ENCODE measurements at places on chromosomes 2 and 18.

- DNase-seq, result no peak
Observed at GRCh38 chr2:69766014-69766413, 24.1 kb downstream of the ANXA4 start.

DNA sequence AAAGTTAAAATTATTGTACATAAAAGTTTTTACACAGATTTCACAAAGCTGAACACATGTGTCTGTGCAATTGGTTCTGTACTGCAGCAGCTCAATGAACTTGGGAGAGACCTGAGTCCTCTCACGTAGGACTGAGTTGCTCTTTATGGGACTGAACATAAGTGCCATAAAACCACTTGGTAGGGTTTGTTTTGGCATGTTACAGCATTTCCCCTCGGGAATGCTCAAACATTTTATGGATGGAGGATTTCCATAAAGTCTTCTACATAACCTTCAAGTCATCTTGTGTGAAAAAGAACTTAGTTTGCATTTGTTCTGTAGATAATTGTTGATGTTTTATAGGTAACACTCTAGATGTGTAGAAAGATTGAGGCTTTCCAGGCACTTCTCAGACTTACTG, 15.9 kb downstream of the LYPD6 start:
- no peak for DNase-seq

DNA sequence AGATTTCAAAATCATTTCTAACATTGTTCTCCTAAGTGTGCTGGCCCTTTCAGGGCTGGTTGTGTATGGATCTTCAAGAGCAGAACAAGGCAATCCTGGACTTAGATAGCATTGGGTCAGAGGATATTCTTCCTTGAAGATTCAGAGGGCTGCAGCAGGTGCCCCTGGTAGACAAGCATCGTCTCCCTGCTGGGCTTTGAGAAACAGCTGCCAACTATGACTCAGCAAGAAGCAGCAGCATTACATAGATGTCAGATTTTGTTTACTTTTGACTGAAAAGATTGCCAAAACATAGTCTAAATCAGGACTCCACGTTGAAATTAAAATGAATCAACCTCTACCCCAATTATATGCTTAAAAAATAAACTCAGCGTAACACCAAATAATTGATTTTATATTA, 618.8 kb downstream of the SOCS6 start:
- DNase-seq, result no peak

GRCh38 chr2:112665113-112665780, 19.5 kb downstream of the SLC20A1 start:
- no peak for DNase-seq

DNA sequence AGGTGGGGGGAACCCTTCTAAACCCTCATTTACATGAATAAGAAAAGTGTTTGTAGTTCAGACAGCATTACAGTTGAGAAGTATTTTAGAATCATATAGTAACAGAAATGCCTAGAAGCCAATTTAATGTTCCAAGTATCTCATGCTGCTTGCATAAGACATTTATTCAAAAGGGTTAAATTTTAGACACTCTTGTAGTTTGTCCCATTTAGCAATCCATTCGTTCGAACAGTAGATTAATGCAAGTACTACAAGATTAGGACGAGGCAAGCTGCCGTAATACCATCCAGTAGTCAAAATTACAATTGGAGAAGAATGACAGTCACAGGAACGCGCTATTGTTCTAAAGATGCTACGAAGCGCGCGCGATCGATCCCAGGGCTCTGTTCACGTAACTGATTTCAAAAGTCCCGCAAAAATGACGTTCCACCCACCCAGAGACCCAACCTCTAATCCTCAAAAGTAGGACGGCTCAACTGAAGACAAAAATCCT, 1.2 kb downstream of the TMEM237 start:
- DNase-seq, result peak; percentile 69

DNA sequence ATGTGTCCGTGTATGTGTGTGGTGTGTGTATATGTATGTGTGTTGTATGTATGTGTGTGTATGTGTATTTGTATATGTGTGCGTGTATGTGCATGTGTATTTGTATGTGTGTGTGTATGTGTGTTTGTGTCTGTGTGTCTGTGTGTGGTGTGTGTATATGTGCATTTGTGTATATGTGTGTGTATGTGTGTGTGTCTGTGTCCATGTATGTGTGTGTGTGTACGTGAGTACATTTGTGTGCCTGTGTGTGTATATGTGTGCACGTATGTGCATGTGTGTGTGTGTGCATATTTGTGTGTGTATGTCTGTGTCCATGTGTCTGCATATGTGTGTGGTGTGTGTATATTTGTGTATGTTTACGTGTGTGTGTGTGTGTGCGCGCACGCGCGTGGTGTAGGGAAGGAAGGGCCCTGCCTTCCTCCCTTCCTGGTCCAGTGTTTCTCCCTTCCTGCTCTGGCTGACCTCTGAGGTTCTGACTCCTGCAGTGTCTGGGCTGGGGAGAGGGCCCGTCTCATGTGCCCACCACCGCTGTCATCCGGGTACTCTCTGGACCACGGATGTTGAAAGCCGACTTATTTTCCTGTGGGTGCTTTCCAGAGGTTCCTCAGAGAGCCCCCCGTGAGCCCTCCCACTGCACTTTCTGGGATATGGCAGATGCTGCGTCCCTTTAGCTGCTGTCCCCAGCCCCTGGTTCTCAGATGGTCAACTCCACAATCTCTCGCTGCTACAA, 209.5 kb downstream of the DYSF start:
- no peak for DNase-seq

- no peak for DNase-seq
Observed at GRCh38 chr2:236735825-236736238, 166.2 kb downstream of the ACKR3 start.

GRCh38 chr2:53130441-53130943, 637.1 kb upstream of the CHAC2 start:
- no peak for DNase-seq

DNA sequence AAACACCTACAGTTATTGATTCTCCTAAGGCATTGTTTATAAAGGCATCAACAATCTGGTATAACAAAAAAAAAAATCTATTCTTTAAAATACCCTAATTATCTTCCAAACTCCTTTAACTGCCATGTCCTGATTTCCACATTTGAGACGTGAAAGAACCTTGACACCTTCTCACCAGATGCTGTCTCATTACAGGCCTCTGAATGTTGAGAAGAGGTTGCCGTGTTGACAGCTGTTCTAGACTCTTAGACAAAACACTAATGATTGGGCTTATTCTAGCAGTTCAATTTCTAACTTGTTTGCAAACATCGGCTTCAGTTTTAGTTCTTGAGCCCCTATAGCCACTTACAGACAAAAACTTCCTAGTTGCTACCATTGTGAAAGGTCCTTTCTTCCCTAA, 988.8 kb downstream of the LRP1B start:
- DNase-seq, result no peak
